ENCODE measurements at places on chromosomes 1 and 21.
A peak's percentile ranks its signal among the peaks of the same experiment; 100 is the strongest.

- no peak for DNase-seq
Observed at GRCh38 chr1:66353257-66353656, 180.7 kb upstream of the SGIP1 start.

DNA sequence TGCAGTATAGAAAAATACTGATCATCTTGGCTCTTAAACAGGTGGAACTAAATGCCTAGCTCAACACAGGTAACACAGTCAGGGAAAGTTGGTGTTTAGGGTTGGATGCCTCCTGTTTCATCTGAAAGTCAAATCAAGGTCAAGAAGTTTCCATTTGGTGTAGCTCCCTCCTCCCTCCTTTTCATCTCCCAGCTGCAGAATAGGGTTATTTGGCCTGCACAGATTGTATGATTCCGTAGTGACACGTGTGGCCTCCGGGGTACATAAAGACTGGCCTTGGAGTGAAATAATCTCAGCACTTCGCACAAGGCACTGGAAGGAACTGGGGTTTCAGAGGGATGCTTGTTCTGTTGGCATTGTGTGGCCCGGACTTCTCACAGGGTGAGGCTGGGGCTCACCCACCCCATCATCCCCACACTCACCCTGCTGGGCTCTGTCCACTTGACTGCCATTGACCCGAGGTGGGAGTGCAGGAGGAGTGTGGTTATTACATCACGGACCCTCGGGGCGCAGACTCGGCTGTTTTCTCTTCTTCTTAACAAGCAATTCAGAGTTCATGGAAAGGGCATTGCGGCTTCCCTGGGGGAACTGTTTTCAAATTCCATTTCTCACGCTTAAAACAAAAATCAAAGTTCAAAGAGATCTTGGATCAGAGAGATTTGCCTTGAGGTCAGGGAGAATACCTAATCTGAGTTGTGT, 18.4 kb downstream of the IGSF5 start:
- DNase-seq = peak; percentile 7

- no peak for DNase-seq
Observed at GRCh38 chr1:113128116-113128515, 55.1 kb downstream of the LRIG2 start.

GRCh38 chr21:35529171-35529863, 480.2 kb upstream of the RUNX1 start:
- DNase-seq = no peak

DNA sequence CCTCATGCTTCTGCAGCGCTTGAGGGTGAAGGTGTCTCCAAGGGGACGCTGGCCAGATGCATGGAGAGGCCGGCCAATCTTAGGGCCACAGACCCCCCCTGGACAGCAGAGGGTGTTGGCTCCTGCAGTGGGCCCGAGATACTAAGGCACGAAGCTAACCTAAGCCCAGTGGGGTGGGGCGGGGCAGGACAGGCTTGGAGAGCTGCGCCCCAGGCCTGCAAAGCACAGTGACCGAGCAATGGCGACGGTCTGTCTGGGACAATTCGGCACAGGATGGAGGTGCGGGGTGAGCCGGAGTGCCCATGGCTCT, 1.3 kb downstream of the FNDC10 start:
- no peak for DNase-seq

Measured in left lung (tissue), 14 donors.